ENCODE measurements at places on chromosomes 6 and 20.

DNA sequence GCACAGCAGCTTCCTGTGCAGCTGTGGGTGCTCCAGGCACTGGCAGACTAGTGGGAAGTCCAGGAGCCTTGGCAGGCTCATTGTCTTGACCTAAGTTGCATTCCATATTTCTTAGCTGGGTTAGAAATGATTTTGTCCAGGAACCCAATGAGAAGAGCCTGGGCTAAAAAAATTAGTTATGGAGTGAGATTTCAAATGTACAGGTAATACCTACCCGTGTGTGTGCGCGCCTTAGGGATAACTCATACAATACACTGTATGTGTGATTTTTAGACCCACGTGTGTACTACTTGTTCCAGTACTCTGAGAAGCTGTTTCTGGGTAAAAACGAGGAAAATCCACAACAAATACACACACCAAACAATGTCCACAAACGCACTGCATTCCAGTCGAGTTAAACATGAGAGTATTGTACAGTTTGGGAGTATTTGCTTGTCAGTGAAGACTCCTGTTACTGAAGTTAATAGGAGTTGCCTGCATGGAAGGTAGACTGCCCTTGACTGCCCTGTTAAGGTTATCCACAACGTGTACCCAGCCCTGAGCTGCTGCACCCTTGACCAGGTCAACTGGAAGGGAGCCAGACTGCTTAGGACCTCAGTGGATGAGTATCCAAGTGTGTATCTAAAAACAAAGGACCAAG, 1.4 kb downstream of the PAQR8 start:
- no peak for DNase-seq

DNA sequence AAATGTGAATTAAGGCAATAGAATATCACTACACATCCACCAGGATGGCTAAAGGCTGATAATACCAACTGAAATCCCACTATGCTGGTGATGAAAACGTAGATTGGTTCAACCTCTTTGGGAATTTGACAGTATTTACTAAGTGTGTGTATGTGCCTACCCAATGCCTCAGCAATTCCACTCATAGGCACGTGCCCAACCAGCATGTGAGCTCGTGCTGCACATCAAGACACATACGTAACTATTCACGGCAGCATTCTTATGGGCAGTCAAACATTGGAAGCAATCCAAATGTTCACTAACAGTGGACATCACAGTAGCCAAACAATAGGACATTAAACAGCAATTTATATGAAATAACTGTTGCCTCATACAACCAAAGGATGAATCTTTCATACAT, 15.7 kb upstream of the AFDN start:
- DNase-seq = no peak

GRCh38 chr6:27136978-27137814, 110.3 kb upstream of the PRSS16 start:
- DNase-seq = no peak

- peak; percentile 37 for DNase-seq
These were observed at the start of gene GID8 for GRCh38 chr20:62938105-62938888. Gene GID8, plus strand, starts transcription at chr20:62938147. Its CDS starts 3,356 bp downstream, at chr20:62941503.

- no peak for DNase-seq
These were observed 280.5 kb upstream of the OPRM1 start for GRCh38 chr6:153758516-153758915.

DNA sequence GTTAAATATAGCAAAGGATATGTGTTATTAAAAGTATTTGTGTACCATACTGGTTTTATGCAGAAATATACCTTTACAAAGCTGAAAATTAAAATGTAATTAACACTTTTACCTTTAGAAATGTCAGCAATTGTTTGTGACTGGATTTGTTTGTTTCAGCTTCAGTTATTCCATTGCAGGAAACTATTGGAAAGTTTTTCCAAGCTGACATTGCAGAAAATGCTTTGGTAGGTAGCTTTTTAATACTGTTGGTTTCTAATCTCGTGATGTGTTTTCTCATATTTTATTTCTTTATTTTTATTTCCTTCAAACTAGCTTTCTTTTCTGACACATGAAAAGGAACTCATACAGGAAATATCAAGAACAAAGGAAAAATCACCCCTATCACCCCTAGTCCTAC, 8.2 kb downstream of the NDUFAF5 start:
- no peak for DNase-seq

DNA sequence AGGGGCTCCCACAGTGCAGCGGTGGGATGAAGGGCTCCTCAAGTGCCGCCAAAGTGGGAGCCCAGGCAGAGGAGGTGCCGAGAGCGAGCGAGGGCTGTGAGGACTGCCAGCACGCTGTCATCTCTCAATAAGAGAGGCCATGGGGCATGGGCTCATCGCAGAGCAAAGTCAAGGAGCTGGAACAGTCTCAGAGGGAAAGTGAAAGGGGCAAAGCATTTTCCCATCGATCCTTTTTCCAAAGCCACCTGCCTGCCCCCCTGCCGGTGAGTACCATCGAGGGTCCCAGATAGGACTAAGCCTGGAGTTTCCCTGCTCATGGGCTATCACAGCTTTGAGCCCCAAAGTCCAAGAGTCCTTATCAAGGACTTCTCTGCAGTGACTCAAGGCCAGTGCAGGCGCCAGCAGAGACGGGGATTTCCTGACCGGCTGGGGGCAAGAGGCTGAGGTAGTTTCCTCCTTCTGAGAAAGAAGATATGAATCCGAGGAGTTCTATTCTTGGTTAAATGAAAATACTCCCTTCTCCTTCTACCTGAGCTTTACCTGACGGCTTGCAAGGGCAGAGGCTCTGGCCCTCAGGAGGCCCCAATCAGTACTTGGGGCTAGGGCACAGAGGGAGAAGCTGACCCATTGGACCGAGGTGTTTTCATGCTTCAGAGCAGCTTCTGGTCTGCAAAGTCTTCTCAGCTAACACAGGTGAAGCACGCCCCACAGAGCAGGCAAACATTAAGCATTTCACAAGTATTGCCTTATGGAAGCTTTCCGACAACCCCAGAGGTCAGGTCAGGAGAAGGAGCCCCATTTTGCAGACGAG, 22.6 kb downstream of the ETV7 start:
- DNase-seq = no peak

GRCh38 chr6:25536781-25537180, 115.2 kb upstream of the SCGN start:
- DNase-seq = no peak

DNA sequence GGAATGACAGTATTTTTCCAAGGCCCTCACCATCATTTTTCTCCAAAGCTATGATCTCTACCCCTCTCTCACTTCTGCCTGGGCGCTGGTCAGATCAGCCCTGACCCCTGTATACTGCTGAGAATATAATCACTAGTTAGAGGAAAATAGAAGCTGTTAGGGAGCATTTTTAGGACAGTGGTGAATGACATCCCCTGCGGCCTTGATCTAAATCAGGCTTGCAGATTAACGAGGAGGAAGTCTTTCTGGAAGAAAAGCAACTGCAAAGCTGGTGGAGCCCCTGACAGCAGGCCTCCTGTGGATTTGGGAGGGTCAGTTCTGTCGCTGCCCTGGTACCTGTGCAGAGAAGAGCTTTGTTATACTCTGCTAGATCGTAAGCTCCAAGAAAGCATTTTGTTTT, 107.9 kb downstream of the RPP40 start:
- no peak for DNase-seq

DNA sequence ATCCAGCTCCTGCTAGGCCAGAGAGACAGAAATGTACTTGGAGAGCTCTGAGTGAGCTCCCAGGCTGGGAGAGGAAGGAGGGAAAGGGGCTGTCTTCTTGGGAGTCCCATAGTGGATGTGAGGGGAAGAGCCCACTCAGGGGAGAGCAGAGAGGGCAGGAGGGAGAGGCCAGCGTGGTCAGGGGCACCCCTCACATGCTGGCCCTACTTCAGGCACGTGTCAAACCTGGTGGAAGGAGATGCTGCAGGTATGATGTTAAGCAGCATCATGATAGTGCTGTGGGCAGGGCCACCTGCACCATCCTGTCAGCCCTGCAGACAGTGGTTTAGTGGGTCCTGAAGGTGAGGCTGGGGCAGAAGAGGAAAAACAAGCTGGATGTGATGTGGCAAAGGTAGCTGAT, 265.4 kb upstream of the RNF24 start:
- DNase-seq = no peak

DNA sequence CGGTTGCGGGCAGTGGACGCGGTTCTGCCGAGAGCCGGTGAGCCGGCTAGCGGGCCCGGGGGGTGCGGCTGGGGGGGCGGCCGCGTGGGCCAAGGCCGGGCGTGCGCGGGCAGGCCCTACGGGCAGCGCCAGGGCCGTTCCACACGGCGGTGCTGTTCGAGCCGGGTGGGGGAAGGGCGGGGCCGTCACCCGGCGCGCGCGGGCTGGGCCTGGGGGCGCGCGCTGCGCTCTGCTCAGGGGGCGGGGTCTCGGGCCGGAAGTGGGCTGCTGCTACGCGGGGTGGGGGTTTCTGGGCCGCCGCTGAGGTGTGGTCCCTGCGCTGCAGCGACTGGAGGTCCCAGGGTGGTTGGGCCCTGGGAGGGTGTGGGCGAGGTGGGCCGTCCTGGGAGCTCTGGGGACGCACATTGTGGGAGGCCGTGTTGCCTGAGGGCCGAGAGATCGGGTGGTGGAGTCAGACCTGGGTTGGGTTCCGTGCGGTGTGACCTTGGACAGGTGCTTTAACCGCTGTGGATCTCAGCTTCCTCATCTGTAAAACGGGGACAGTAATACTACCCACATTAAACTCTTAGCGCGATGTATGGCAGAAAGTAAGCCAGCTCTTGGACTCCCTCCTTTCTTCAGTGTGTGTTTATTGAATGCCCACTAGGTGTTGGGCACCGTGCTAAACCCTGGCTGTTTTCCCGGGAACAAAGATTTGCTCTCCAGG, 391 bp downstream of the MAPRE1 start:
- peak; percentile 75 for DNase-seq

DNA sequence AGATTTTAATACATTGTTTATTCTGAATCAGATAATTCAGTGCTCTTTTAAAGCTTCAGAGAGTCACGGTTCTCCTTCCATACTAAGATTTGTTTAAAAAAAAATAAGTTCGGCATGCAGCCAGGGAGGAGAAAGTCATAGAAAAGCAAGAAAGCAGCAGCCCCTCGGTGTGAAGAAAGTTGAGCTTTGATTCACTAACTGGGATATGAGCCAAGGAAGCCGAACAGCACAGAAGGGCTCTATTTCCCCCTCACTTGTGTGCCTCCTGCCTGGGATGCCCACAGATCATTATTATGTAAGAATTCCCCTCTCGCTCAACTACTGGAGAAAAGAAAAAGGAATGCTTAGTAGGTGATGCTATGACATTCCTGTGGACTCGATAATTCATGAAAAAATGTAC, 69.3 kb upstream of the SYNJ2 start:
- DNase-seq = peak; percentile 96

GRCh38 chr20:38612751-38613515, 11.3 kb downstream of the ARHGAP40 start:
- no peak for DNase-seq

DNA sequence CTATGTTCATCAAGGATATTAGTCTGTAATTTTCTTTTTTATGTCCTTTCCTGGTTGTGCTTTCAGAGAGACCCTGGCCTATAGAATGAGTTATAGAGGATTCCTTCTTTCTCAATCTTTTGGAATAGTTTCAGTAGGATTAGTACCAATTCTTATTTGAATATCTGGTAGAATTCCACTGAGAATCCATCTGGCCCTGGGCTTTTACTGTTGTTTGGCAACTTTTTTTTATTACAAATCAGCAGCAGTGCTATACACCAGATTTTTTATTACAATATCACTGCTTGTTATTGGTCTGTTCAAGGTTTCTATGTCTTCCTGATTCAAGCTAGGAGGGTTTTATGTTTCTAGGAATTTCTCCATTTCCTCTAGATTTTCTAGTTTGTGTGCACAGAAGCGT, 50.0 kb upstream of the NRSN1 start:
- no peak for DNase-seq

DNA sequence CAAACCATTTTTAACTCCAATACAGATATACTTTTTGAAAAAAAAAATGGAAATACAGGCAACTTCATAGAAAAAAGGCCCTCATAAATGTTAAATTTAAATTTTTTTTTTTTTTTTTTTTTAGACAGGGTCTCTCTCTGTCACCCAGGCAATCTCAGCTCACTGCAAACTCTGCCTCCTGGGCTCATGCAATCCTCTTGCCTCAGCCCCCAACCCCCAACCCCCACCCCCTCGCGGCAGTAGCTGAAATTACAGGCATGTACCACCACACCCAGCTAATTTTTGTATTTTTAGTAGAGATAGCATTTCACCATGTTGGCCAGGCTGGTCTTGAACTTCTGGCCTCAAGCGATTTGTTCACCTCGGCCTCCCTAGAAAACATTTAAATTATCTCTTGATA, 12.8 kb upstream of the ULBP3 start:
- DNase-seq = no peak

DNA sequence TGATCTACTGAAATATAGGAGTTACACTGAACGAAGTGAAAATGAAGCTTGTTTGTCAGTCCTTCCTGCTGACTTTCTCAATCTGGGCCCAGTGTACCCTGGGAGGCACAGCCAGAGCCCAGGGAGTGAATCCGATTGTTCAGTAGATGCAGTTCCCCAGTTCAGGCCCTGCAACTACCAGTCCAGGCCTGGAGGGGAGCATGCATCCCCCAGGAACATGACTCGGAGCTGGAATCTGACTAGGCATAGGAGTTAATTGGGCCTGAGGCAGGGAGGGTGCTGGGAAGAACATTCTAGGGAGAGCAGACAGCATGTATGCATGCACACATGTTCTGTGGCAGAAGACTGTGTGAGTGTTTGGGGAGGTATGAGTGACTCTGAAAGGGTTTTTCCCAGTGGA, 42.1 kb downstream of the PHACTR3 start:
- no peak for DNase-seq

- DNase-seq = no peak
These were observed 99.8 kb downstream of the HIVEP2 start for GRCh38 chr6:142845143-142845571.

DNA sequence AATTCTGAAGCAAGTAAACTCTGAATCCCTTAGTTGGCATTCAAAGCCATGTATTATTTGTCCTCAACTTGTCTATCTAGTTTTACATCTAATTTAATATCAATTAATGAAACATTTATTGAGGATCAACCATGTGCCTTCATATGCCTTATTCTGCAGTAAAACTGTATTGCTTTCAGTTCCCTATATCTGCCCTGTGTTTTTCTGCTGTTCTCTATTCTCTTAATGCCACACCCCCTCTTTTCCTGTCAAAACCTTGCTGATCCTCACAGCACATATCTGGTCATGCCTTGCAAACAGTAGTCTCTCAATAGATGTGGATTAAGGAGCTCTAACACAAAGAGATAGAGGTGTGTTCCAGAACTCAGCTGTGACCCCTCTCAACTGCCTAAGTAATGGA, 2.0 kb downstream of the FIG4 start:
- DNase-seq = no peak

GRCh38 chr6:10413262-10413849, 1.5 kb downstream of the TFAP2A start:
- no peak for DNase-seq

DNA sequence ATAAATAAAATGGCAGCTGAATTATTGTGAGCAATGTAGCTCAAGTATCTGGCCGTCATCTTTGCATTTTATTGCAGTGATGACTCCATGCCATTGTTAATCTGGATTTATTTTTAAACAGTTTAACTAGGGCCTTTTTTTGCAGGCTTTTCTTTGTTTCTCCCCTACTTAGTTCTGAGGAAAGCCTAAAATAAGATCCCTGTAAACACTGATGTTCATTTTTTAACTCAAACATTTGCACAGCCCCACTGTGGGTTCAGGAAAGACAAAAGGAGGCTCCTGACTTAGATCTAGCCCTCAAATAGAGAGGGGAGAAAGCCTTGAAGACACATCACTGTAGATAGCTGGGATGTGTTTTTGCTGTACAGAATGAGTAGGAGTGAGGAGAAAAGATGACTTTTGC, 69.2 kb downstream of the PLEKHG1 start:
- DNase-seq = no peak

- no peak for DNase-seq
These were observed 198.8 kb downstream of the EYA2 start for GRCh38 chr20:47093320-47093966.
